ENCODE measurements at places on chromosomes 3 and 15.

GRCh38 chr15:72889545-72889944 is 106.0 kb upstream of the ADPGK start:
- no peak for DNase-seq

DNA sequence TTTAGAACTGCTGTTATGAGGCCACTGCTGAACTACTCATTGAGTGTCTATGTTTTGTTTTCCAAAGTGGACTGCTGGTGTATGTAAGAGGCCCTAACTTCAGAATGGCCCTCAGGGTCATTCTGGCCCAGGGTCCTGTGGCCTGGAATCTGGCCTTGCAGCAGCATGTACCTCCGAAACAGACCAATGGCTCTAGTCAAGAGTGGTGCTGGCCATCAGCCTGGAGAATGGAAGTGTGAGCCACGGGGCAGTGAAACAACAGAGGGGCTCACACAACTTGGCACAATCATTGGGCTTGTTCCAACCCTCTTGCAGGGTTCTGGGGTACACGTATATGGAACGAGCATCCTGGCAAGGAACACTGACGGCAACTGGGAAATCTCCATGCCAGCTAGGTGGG is 40.5 kb downstream of the SCN5A start:
- DNase-seq, result no peak

DNA sequence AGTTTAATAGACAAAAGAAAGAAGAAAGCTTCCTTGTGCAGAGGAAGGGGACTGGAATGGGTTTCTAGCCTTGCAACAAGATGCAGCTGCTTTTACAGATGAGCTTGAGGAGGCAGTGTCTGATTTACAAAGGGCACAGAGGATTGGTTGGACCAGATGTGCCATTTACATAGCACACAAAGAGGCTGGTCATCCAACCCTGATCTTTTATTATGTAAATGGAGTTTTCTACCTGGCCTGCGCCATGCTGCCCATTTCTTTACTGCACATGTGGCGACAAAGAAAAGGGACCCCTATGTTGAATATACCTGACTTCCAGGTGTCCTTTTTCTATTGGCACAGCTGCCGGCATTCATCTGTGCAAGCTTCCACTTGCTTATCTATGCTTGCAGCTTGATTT is 409.4 kb upstream of the FRG2C start:
- no peak for DNase-seq

DNA sequence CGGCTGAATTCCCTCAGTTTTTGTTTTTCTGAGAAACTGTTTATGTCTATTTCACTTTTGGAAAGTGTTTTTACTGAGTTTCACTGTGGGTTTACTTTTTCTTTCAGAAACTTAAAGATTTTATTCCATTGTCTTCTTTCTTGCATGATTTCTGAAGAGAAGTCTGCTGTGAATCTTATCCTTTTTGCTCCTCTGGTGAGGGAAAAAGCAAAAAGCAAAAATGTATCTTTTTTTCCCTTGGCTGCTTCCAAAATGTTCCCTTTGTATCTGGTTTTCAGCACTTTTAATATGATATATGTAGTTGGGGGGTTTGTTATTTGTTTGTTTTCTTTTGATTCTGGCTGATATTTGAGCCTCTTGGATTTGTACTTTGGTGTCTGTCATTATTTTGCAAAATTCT is 538.0 kb downstream of the GABRG3 start:
- no peak for DNase-seq

DNA sequence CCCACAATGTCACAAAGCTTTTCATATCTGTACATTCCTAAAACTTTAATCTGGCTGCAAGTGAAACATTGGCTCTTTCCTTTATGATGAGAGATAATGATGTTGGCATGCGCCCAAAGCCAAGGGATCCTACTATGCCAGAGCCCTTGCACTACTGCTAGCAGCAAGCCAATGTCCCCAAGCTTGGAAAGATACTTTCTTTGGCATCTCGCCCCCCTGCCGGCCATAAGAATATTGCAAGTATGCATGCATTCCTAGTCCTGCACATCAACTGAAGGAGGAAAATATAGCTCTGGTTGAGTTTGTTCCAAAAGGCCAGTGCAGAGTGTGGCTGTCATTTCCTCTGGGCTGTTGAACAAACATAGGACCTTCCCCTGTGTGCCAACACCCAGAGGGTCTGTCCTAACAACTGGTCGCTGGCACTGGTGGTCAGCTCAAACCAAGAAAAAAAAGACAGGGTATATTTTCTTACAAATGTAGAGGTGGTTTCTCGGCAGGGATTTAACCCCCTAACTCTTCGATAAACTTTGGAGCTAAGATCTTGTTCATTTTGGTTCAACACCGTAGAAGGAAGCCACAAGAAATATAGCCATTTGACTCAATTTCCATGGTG is 120.9 kb upstream of the ZBED2 start:
- DNase-seq, result no peak

GRCh38 chr3:29144361-29144760 is 136.5 kb upstream of the RBMS3 start:
- DNase-seq, result no peak

DNA sequence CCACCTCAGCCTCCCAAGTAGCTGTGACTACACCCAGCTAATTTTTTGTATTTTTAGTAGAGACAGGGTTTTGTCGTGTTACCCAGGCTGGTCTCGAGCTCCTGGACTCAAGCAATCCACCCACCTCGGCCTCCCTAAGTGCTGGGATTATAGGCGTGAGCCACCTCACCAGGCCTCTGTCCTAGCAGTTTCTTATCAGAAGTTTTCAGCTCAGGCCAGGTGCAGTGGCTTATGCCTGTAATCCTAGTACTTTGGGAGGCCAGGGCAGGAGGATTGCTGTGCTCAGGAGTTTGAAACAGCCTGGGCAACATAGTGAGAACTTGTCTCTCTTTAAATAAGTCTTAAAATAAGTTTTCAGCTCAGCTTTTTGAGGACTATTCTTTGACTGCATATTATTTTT is 48.4 kb downstream of the SGO1 start:
- DNase-seq, result no peak

- DNase-seq, result no peak
These were observed 179.6 kb downstream of the USP13 start for GRCh38 chr3:179832333-179832854.

- peak; percentile 42 for DNase-seq
These were observed 31.1 kb upstream of the RASA2 start for GRCh38 chr3:141455603-141456300.

DNA sequence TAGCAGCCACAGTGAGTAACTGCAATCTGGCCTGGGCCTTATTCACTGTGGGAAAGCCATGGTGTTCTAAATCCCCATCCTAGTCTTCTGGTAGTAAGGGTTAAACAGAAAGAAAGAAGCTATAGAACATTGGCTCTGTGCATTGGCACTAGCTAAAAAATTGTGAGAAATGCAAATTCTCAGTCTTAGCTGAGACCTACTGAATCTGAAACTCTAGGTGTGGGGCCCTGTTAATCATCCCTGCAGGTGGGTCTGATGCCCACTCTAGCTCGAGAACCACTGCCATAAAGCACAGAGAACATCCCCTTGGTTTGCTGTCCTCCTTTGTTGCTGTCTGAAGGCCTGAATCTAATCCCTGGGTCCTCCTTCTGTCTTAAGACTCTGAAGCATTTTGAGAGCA is 59.3 kb downstream of the MEIS2 start:
- no peak for DNase-seq

- DNase-seq, result no peak
These were observed 105.9 kb upstream of the MLF1 start for GRCh38 chr3:158465074-158465473.

GRCh38 chr3:184927796-184928315 is 115.9 kb downstream of the VPS8 start:
- no peak for DNase-seq

- DNase-seq, result peak; percentile 59
These were observed 1.7 kb downstream of the CMTM8 start for GRCh38 chr3:32240159-32240545.

- DNase-seq, result no peak
These were observed 139.7 kb upstream of the BNIP2 start for GRCh38 chr15:59828861-59829260.

GRCh38 chr3:114697401-114697800 is 403.6 kb downstream of the TIGIT start:
- no peak for DNase-seq

- no peak for DNase-seq
These were observed 785.6 kb downstream of the NTRK3 start for GRCh38 chr15:87470923-87471322.

GRCh38 chr3:169634618-169635236 is 28.8 kb downstream of the MECOM start:
- no peak for DNase-seq

- no peak for DNase-seq
These were observed 598.7 kb upstream of the TGFBR2 start for GRCh38 chr3:30007668-30008067.

GRCh38 chr3:191269289-191270085 is 59.7 kb upstream of the CCDC50 start:
- no peak for DNase-seq

GRCh38 chr3:190224456-190224855 is 97.8 kb downstream of the CLDN1 start:
- DNase-seq, result no peak

GRCh38 chr3:129961141-129961541 is 13.4 kb upstream of the TRH start:
- DNase-seq, result no peak

- DNase-seq, result no peak
These were observed 26.9 kb upstream of the ADCY5 start for GRCh38 chr3:123475786-123476185.

DNA sequence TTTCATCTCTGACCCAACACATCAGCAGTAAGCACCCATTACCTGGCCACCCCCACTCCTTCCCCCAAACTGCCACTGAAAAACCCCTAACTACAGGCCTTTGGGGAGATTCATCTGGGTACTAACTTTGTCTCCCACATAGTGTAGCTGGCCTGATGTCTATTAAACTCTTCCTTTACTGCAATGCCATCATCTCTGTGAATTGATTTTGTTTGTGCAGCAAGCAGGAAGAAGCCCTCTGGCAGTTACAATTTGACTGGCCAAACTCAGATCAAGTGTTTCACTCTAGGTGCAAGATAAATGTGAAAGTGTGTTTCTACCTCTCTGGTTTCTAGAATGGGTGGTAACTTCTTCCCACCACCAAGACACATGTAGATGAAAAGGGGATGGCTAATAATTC is 26.7 kb upstream of the OR5K4 start:
- no peak for DNase-seq

GRCh38 chr3:39169712-39170111 is 16.3 kb upstream of the CSRNP1 start:
- no peak for DNase-seq

- DNase-seq, result no peak
These were observed 508 bp upstream of the ECT2 start for GRCh38 chr3:172750069-172750367.

DNA sequence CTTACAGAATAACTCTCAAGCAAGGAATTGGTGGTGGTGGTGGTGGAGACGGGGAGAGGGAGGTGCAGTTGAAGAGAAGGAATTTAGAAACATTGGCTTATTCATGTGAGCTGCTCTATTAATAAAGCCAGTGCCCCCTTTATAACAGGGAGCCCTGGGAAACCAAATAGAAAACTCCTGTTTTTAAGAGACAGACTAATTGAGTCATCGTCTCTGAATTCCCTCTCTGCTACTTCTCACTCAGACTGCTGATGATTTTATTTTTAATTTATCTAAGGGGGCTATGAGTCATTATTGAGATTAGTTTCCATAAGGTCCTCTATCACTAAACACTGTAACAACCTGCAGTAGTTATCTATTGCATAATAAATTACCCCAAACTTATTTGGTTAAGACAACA is 145.9 kb upstream of the GALNT15 start:
- DNase-seq, result no peak

- no peak for DNase-seq
These were observed 99.7 kb upstream of the LRRC3B start for GRCh38 chr3:26522919-26523318.

DNA sequence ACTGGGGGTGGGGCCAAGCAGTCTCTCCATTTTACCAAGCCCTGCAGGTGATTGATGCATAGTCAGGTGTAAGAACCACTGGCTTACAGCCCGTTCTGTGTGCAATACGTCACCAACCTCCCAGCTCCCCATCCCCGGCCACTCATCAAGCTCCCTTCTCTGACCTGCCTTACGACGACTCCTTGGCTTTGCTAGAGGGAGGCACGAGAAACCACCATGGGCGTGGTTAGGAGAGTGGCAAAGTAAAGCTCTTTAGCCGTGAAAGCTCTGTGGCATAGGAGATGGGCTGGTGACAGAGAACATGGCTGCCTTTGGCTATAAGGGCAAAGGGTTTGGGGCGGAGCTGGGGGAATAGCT is 109.1 kb downstream of the BDH1 start:
- DNase-seq, result no peak

DNA sequence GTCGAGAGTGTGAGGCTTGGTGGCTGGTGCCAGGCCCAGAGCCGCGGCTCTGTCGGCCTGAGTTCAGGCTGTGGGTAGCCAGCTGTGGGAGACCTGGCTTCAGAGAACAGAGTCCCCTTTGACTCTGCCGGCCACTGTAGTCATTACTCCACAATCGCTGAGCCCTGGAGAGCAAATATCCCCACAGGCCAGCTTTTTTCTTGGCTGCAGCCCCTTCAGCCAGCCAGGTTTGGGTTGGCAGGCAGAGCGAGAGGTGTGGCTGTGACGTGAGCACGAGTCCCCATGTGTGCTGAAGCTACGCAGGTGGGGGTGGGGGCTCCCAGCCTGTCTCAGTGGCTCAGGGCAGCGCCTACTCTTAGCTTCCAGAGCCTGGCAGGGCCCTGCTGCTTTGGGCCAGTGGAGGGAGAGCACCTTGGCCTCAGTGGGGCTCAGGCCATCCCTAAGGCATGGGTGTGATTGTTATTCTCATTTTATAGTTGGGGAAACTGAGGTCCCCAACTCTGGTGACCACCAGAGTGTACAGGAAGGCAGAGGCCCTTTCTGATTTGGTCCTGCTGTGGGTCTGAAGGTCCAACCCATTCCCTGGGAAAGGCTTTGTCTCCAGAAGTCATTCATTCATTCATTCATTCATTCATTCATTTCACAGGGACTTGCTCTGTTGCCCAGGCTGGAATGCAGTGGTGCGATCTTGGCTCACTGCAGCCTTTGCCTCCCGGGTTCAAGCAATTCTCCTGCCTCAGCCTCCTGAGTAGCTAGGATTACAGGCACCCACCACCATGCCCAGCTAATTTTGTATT is 45.7 kb upstream of the LCTL start:
- DNase-seq, result no peak

DNA sequence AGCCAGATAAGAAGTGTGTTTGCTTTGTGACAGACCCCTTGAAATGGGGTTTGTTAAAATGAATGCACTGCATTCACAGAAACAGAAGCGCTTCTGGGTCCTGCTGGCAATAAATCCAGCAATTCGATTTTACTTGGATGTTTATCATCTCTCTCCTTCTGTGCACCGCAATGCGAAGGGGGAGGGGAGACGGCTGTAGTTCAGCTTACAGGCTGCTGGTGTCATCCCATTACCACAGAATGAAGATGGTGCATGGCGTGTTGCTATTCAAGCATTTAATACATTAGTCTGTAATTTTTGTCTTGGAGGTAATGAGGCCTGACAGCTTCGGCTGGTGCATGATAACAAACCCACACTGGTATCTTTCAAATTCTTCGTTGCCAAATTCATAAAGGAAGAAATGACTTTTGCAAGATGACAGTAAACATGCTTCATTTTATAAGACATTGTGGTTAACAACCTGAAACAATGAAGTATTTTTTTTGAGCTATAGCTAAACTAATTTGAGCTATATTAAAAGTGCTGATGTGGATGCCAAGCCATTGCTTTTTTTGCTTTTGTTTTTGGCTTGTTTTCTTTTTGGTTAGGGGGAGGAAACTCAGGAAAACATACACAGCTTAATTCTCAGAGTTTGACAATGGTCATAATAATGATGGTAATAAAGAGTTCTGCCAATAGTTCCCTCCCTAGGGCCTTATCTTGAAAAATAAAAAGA is 418.3 kb downstream of the OTOL1 start:
- no peak for DNase-seq
